Peyer's patch (tissue), 4 donors: ENCODE measurements at places on chromosomes 5 and 9.
A peak's percentile ranks its signal among the peaks of the same experiment; 100 is the strongest.

DNA sequence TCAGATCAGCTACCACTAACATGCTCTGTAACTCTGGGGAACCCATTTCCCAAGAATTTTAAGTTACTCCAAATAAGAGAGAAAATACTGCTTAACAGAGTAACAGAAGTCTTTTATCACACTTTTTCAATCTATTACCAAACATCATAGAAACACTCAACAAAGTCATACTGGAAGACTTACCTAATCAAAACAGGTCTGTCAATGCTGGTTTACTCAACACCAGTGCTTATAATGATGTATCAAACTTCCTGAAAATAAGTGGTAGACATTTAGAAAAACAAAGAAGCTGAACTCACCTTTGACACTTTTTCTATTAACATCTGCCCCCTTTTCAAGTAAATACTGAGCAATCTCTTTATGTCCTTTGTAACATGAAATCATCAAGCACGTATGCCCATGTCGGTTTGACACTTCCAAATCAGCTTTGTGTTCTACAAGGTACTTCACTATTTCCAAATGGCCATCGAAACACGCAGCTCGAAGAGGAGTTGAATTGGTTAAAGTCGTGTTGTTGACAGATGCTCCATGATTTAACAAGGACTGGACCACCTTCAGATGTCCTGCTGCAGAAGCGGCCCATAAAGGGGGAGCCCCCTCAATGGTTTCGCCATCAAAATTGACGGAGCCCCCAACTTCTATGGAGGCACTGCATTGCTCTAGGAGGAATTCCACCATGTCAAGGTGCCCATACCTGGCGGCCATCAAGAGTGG lies 1.8 kb downstream of the FEM1C start:
- DNase-seq, result no peak

DNA sequence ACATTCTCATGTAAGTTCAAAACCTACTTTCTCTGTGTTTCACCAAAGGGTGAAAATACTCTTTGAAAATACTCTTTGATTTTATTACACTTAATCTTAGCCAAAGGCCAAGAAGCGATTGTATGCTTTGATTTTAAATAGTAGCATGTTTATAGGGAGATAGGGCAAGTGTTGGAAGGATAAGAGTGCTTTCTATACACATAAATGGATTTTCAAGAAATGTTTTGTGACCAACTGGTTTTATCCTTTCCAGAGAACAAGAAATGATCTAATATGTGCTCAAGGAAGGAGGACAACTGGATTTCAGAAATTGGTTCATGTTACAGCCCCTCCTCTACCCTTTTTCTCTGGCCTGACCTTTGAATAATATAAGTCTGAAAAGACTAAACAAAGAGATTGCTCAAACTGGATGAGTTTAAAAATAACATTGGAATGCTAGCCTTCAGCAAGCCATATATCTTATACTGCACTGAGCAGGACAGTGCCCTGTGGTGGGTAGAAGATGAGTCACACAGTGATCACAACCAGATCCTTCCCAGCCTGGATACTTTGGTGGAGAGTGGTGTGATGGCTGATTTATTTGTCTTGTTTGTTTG lies 13.1 kb downstream of the PALM2AKAP2 start:
- no peak for DNase-seq

DNA sequence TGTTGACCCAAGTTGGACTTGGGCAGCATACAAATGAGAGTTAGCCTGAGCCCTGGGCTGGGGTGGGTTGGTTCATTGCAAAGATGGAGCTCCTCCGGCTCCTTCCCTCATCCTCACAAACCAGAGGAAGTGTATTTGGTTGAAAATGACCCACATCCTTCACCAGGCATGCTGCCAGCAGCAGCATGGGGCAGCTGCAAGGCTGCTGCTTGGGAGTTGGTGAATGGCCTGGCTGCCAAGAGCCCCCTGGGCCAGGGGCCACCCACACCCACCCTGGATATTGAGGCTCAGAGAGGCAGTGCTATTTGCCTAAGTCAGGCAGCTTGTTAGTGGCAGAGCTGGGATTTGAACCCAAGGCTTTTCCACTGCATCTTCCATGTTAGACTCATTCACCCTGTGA lies 29.5 kb downstream of the PPARGC1B start:
- no peak for DNase-seq

DNA sequence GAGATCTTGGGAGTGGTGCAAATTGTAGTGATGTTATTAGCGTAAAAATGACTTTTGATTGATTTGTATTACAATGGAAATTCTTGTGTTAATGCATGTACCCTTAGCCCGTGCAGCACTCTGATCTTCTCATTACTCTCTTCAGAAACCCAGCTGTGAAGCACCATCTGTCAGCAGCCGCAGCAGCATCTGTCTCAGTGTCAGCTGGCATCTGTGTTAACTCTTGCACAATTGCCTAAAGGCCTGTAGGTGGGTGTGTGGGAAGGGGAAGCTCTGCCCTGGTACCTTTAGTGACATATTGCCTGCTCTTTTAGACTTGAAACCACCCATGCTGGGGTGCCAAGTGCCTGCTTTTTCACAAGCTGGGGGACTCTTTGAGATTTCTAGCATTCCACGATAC lies 101.3 kb downstream of the FBXL7 start:
- no peak for DNase-seq

DNA sequence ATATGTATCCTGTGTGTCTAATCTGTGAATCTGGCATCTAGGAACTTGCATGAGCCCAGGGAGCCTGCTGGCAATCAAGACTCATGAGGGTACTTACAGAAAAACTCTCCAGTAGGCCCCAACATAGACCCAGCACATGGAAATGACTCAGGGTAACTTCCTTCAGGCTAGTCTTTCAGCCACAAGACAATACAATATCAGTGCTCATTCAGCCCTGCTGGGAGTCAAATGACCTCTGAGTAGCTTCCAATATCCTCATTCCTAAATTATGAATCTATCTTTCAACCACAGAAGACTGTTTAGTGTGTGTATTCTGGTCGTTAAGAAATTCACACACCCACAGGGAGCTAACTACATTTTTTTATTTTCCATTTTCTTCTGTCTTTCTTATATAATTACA lies 1273.0 kb downstream of the EFNA5 start:
- DNase-seq, result no peak

DNA sequence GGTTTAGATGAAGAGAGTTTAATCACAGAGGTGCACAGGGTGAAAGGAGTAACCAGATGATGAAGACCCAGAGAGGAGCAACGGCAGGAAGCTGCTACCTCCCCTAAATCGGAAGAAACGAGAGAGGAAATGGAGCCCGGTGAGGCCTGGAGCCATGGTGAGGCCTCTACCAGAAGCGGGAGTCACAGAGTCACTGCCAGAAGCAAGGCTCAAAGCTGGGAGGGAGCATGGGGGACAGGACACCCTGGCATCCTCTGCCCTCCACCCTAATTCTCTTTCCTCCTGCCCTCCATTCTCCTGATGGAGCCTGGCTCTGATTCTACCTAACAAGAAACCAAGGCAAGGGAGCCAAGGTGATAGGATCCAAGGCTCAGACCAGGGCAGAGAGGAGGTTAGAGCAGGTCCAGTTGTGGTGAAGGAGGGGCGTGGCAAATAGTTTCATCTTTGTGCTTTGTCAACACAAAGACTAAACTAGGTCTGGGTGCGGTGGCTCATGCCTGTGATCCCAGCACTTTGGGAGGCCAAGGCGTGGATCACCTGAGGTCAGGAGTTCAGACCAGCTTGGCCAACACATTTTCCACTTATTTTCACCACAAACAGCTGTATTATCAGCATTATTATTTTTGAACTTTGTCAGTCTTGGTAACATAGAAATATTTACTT lies 134.4 kb upstream of the RAI14 start:
- no peak for DNase-seq

- no peak for DNase-seq
Measured at GRCh38 chr9:73114958-73115357, 36.7 kb upstream of the ANXA1 start.

- DNase-seq, result no peak
Measured at GRCh38 chr5:107619781-107620180, 51.0 kb downstream of the EFNA5 start.

DNA sequence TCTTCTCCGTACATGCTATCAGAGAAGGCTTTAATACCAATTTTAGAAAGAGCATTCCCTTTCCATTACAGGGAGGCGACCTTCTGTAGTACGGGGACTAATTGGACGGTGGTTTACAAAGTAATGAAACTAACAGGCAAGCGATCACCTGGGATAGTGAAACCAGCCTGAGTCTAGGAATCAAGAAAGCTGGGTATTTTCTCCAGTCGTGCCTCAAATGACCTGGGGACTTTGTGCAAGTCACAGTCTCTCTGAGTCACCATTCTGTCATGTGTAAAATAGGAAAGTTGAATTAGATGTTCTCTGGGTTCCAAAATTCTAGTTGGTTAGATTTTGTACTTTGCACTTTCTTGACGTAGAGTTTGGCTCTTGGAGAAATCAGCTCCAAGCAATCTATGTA lies 22.7 kb upstream of the SSBP2 start:
- DNase-seq, result no peak

GRCh38 chr9:72305102-72305546 lies 59.9 kb downstream of the ZFAND5 start:
- peak; percentile 92 for DNase-seq

- no peak for DNase-seq
Measured at GRCh38 chr9:74503666-74504065, 6.5 kb downstream of the RORB start.

DNA sequence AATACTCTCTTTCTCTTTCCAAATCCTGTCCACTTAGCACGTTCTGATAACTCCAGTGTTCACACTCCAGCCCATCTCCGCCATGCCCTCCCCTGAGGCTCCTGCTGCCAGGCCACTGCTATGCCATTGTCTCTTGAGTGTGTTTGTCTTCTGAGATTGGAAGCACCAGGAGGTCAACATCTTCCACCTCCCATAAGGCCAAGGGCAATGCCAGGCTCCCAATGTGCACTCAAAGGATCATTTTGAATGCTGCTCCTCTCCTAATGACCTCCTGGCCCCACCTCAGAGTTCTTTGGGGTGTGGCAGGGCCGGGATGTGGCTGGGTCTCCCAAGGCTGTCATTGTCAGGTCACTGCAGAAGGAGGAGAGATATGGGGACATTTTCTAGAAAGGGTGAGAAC lies 19.5 kb downstream of the IGIP start:
- DNase-seq, result no peak

GRCh38 chr5:56677690-56678305 lies 137.6 kb upstream of the MAP3K1 start:
- no peak for DNase-seq

DNA sequence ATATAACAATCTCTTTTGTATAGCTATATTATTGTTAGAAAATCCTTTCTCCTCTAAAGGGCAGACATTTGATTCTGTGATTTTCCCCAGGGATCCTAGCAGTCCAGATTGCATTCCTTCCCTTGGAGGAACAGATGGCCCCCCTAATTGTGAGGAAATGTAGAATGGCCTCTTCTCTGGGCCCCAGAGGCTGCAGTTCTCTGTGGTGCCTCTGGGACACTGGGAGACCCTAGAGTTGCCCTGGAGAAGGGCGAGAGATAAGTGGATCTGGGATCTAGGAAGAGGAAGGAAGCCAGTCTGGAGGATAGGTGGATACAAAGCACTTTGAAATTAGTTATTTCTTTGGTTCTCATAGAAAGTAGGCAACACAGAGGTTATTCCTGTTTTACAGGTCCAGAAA lies 1.9 kb upstream of the HINT2 start:
- DNase-seq, result no peak

- no peak for DNase-seq
Measured at GRCh38 chr5:149147676-149148075, 6.4 kb downstream of the ABLIM3 start.

- no peak for DNase-seq
Measured at GRCh38 chr5:118098716-118099115, 889.6 kb downstream of the DTWD2 start.

GRCh38 chr5:97797994-97798451 lies 615.0 kb upstream of the RIOK2 start:
- DNase-seq, result no peak

- DNase-seq, result no peak
Measured at GRCh38 chr9:36899406-36899805, 134.7 kb downstream of the PAX5 start.

DNA sequence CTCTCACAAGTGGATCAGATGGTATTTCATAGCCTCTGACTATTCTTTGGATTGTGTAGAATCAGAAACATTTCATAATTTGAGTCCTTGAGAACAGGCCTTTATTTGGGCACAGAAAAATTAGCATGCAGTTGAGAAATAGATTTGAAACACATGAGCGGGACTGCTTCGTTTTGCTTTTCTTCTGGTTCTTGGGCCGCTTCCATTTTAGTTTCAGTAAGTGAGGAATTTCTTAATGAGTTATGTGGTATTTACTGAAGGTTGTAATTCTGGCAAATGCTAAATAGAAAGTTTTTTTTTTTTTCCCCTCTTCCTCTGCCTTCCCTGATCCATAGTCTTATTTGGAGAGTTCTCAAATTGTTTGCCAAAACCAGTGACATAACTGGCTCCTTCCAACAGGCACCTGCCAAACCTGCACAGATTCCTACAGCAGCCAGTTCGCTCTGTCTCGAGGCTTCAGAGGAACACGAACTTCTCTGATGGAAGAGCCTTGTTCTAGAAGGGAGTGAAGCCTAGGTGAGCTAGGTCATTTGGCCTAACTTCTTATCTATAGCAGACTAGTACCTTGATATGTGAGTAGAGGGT lies 71.2 kb upstream of the SLC28A3 start:
- no peak for DNase-seq

GRCh38 chr9:135574331-135574730 lies 12.8 kb downstream of the PAEP start:
- DNase-seq, result peak; percentile 34

DNA sequence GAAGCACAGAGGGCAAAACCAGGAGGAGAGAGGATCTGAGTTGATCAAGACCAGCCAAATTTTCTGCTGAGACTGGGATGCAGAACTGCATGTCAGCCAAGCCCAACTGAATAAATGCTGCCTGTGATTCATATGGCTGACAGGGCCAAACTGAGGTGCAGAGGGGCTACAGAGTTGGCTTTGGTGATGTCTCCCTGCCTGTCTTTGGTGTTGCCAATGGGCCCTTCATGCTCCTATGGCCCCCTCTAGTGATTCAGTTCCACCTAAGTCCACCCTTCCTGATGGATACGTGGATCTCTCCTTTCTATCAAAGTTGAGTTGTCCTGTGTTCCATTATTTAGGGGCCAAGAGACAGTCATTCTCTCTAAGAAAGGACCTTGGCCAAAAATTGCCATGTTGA lies 163.6 kb upstream of the TLE4 start:
- no peak for DNase-seq

- DNase-seq, result no peak
Measured at GRCh38 chr5:90930062-90930461, 371.5 kb downstream of the ADGRV1 start.

GRCh38 chr9:123887837-123888236 lies 42.1 kb downstream of the DENND1A start:
- DNase-seq, result no peak
